NT2/D1 (cell line): ENCODE measurements at places on chromosomes 3 and 15.

DNA sequence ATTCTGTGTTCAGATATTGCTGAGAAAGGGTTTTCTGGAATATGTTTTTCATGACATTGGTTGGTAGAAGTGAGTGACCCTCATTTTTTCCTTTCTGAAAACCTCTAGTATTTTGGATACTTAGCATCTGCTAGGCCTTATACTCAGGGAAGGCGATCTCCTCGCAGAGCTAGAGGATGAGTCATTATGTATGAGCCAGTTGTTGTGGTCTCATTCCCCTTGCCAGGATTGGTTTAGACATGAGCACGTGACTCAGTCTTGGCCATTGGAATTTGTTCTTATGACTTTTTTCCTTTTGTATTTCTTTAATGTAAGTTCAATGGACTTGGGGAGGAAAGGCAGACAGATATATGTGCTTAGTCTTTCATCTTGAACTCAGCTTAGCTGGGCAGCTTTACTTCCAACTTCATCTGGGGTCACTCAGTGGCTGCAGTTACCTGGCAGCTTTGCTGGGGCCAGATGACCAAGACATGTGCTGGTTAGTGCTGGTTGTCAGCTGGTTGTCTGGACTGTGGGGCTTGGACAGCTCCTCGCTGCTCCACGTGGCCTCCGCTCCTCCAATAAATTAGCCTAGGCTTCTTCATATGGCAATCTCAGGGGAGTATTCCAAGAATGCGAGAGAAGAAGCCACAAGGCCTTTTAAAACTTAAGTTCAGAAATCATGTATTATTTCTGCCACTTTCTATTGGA, 207.5 kb downstream of the IL20RB start:
- DNase-seq = no peak

- no peak for DNase-seq
Measured at GRCh38 chr3:183210341-183210740, 42.7 kb upstream of the B3GNT5 start.

GRCh38 chr3:32816439-32817256, 1.1 kb upstream of the TRIM71 start:
- DNase-seq = peak; percentile 85

DNA sequence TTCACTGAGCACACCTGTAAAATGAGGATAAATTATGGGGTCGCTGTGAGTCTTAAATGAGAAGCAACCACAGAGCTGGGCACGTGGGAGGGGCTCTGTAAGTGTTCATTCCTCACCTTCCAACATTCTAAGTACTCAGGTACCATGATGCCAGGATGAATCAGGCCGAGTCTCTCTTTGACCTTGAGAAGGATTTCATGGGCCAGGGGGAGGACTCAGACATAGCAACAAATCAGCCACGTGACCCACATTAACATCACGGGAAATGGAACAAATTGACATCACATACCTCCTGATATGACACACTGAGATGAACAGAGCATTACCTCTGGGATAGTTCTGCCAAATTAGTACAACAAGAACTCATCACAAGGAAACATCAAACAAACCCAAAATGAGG, 35.2 kb upstream of the USP3 start:
- no peak for DNase-seq

DNA sequence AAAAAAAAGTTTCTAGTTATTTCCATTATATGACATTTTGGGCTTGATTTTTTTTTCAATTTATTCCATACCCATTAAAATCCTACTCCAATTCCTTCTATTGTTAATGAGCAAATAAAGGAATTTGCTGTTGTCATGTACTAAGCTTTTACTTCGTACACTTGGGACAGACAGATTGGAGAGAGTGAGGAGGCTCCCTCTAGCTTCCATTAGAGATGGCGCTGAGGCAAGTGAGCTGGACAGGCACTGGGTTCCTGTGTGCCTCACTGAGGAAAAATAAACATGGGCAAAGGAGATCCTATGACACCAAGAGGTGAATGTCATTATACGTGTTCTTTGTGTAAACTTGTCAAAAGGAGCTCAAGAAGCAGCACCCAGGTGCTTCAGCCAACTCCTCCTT, 441.1 kb upstream of the MDFIC2 start:
- no peak for DNase-seq

DNA sequence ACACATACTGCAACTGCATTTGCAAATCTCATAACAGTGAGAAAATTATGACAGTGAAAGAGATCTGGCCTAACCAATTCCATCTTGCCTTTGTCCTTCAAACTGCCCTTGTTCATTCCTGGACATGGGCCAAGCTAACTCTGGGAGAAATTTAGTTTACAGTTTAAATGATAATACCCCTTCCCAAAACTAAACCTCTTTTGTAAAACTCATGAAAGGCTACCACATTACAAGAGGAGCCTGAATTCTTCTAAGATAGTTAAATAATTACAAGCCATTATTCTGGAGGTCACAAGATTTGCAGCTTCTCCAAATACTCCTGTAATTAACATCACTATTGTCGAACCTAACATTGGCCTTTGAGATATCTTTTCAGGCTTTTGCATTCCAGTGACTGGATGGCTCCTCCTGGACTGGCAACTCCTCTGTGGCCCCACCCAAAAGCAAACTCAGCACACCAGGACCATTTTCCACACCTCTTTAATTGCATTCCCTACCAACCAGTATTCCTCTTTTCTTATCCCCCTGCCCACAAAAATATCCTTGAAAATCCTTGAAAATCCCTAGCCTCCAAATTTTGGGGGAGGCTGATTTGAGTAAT, 8.8 kb upstream of the FAM240A start:
- DNase-seq = no peak

GRCh38 chr15:83030021-83030420, 18.6 kb upstream of the C15orf40 start:
- DNase-seq = peak; percentile 50
